ENCODE measurements at places on chromosomes 4 and X.

DNA sequence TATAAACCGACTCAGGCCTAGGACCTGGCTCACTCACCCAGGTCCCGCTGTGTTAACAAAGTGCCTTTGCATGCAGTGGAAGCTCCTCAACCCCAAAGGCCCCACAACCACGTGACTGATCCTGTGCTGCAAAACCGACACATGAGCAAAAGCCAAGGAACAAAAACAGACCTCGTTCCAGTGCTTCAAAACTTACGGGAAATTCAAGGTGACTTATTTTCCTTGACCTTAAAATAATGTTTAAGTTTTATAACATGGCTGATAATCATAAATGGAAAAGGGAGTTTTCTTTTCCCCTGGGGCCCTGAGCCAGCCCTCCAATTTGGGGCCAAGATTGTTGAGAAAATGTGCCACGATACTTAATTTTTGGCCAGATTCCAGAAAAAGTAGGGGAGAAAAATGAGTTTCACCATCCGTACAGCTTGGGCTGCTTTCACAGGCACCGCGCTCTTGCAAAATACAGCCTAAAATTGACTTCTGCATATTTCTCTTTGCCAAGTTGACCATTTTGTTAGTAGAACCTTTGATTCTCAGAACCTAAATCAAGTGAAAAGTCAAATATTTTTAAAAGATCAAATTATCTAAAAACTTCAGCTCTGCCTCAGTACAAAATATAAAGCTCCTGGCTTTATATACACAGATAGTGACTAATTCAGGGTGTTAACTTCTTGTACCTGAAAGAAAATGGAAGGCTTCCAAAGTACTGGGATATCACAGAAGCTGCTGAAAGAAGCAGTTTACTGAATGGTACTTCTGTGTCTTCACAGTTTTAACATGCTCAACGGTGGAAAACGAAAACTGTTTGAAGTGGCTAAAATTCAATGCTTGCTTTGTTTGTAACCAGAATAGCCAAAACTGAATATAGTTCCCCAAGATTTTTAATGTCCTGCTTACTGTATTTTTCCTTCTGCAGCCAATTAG is 93.8 kb downstream of the APBB2 start:
- no peak for DNase-seq

DNA sequence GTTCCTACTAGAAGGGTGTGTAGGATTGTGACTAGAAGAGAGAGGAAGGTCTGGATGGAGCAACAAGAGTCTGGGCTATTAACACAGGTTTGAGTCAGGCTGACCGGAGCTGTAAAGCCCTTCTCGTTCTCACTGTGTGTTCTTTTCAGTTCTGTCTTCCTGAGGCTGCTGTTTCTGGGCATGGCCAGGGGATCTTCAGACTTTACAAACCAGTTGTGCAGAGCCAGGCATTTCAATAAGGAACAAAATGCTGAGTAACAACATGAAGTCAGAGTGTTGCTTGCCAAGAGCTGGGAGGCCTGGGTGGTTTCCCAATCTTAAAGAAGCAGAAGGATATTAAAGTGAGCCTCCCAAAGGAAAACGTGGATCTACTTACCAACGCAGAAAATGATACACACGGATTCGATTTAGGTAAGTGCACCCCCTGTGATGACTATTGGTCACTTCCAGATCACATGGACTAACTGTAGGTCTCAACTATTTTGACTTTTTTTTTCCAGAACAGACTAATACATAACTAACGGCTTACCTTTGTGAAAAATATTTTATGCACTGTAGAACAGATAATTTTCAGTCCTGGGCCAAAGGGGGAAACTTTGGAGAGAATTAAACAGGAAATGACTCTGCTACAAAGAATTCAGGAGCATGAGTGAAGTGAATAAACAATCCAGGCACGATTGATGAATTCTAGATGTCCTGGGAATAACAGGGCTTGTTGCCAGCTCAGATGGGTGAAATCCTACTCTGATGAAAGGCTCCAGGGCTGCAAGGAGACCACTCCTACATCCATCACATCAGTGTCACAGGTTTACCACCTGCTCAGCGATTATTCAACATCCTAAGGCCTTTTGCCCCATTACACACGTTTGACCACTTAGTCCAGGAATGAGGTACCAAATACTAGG is 94.5 kb downstream of the ANXA3 start:
- DNase-seq = peak; percentile 35

- DNase-seq = peak; percentile 22
These were observed 20.3 kb upstream of the SPON2 start for GRCh38 chr4:1192493-1193205.

DNA sequence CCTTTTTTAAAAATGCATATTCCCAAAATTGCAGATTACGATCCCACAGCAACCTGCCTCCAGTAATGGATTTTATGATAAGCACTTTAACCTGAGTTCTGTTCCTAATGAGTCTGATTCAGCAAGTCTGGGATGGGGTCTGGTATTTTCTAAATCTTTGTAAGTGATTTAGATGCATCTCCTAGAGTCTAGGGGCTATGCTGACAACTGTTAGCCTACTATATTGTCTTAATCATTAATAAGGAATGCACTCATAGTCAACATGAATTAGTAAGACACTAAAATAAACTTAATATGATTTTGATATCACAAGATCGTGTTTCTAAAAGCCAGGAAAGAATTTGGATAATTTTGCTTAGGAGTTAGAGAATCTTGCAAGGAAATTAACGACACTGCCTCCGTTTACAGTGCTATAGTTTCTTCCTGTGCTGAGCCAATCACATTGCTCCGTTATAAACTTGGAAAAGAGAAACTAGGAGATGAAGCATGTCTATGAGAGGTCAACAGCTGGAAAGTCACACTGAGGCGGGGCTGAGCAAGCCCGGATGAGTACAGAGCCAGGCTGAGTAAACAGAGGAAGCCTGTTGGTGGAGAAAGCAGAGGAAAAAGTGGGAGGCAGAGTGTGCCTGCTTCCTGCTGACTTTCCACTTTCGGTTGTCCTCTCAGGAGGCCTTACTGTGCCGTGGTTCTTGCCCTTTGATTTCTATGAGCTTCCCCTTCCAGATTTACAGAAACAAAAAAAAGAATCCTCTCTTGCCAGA is 5.4 kb downstream of the SCARB2 start:
- DNase-seq = no peak

DNA sequence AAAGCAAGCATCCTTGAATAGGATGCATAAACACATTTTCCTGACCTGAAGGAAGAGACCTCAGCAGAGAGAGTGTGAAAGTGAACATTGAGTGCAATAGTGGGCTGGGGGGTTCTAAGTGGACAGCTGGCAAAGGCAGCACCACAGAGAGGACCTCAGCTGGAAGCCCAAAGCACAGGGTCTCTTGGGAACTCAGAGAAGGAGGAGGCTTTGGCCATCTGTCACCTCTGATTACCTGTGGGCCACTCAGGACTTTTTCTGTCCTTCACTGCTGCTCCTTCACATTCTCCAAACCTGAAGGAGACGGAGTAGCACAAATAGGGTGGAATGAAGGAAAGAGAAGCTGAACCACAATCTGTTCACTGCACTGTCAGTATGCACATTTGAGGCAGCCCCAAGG is 37.9 kb upstream of the FAT4 start:
- DNase-seq = no peak

- DNase-seq = no peak
These were observed 114.3 kb downstream of the SH3BGRL start for GRCh38 chrX:81316163-81316562.

GRCh38 chr4:73715659-73716058 is 24.7 kb upstream of the CXCL8 start:
- no peak for DNase-seq

GRCh38 chr4:173195109-173195508 is 26.5 kb downstream of the GALNT7 start:
- DNase-seq = no peak

GRCh38 chr4:183940864-183941263 is 35.8 kb downstream of the STOX2 start:
- no peak for DNase-seq

GRCh38 chrX:132591719-132592275 is 103.0 kb upstream of the MBNL3 start:
- no peak for DNase-seq

DNA sequence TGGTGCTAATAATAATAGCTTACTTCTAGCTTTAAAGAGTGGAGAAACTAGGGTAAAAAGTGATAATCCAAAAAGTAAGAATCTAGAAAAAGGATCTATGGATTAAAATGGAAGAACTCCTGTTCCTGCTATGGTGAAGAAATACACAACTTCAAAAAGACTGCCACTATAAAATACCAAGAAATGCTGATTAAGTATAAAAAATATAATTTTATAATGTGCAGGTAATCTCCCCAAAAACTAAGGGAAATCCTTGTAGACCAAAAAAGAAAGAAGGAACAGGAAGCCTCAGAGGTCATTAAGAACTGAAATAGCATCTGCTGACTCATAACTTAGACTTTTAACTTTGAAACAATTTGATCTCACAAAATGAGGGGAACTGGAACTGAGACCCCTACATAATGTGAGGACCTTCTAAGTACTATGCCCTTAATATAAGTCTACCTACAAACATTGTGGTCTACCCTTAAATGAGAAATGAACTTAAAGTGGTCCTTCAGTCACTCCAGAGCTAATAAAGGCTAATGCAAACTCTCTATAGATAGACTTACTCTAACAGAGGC is 50.6 kb upstream of the SRPX start:
- no peak for DNase-seq

GRCh38 chr4:109206620-109207019 is 95.8 kb downstream of the COL25A1 start:
- no peak for DNase-seq

DNA sequence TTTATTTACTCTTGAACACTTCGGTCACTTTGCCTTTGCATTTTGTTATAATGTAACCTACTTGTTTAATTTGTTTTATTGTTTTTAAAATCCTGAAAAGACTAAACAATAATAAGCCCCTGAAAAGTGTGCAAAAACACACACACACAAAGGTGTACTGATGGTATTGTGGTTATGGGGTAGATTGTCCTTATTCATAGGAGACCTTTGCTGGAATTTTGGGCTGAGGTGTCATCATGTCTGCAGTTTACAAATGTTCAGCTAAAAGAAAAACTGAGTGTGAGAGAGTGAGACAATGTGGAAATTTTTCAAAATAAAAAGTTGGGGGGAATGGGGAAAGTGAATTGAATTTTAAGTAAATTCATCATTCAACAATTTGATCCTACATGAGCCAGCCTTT is 174.9 kb downstream of the QDPR start:
- DNase-seq = no peak

DNA sequence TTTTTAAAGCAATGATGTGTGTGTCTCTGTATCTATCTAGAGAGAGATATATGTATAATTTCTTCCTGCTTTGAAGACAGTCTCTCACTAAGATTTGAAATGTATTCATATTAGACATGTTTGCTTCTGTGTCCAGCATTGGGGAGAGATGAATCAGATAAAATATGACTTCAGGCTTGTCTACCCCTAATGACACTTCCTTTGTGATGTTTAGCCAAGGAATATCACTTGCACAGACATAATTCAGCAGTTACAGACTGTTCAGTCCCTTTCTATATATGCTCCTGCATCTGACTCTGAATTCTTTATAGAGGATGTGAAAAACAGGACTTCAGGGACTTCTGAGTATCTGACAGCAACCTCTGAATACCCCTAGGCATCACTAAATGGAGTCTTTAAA is 158.4 kb downstream of the DCLK2 start:
- no peak for DNase-seq

DNA sequence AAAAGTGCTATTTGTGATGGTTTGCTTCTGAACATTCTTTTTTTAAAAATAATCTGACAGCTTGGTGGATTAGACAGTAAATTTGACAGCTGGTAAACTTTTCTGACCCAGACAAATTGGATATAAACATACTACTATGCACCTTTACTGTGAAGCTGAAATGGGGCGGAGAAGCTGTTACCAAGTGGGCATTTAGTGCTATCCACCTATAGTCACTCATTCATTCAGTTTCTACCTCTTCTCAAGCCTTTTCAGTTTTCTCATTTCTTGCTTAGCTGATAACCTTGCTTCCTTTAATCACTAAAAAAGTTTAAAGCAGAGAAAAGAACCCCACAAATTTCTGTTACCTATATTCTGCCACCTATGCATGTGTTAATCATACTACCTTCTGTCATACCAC is 5.2 kb downstream of the RPS3A start:
- DNase-seq = no peak

DNA sequence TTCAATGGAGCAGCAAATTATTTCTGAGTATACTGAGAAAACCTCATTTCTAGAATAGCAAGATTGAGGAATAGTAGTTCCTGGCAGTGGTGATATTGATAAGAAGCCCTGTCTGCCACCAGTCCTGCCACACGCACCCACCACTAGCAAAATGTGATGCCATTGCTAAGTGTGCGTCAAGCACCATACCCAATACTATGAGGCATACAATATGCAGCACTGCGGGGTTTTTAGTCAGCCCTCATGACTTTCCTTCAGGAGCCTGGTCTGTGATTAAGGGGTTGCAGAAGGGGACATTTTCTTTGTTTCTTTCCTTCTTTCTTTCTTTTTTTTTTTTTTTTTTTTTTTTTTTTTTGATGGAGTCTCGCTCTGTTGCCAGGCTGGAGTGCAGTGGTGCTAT is 128.7 kb upstream of the USP38 start:
- no peak for DNase-seq

GRCh38 chr4:74335341-74336021 is 27.2 kb downstream of the EPGN start:
- DNase-seq = no peak

DNA sequence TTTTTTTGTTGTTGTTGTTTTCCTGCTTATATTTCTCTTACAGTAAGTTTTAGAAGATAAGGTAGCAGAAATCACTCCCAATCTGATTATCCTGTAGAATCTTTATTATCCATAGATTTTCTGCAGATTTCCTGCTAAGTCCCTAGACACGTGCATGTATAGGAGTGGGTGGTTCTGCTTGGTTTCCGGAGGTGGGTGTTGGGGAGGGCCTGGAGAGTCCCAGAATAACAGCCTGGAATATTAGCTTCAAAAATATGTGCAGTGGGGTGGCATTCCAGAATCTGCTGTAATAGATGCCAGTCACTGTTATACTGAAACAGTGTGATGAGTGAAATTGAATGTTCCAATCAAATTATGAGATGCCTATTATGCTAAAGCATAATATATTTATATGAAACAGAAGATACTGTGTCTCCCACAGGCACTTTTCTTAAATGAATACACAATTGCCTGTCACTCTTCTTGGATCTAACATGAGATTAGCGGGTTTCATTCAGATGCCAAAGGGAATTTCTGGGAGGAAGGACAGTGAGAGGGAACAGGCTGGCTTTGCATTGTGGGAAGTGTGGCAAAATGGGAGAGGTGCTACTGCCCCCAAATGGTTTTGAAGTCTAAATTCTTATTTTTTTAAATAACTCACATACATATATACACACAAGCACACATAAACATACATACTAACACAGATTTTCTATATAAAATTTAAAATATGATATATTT is 37.6 kb downstream of the C4orf50 start:
- DNase-seq = no peak

- DNase-seq = no peak
These were observed 91.8 kb upstream of the ATXN3L start for GRCh38 chrX:13411496-13412207.

GRCh38 chrX:39679497-39680157 is 418.1 kb downstream of the BCOR start:
- DNase-seq = no peak

DNA sequence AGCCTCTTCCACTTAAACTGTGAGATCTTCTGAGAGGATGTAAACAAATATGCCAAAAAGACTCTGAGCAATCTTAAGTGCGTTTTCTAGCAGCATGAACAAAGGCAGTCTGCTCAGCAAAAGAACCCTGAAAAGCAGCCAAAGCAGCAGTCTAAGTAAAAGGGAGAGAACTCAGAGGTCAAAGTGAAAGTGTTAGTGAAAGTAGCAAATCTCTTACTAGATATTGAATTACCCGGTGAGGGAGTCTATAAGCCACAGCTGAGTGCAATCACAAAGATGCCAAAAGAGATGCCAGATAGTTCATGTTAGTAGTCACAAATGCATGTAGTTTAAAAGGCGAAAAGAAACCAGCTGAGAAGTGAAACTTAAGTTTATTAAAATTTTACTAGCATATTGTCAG is 7.9 kb upstream of the GNRHR start:
- no peak for DNase-seq

All from omental fat pad (tissue), 4 donors.